Activated T-cell treated with anti-CD3 and anti-CD28 coated beads, Interleukin-2, amount 50 U/mL, for 4 hours (primary cell): ENCODE measurements at places on chromosomes 12 and 14. TPM values are rescaled to one million over a fixed set of nuclear protein-coding genes. Genes with fewer than 3 reads are reported as not detected.

DNA sequence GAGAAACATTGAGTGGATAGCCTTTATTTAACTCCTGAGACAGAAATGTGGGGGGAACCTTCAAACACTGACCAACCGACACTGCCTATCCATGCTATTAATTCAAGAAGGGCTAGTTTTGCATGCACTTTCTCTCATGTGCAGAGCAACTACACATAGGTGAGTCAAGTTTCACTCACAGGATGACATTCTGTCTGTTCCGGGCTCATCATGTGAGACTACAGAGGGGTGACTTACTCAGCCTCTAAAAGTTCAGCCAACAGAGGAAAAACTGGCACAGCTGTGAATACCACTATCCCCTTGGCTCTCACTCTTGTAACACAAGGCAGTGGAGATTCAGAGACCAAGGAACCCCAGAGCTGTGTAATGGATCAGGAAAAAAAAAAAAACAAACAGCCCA, 13.3 kb downstream of the BEST3 start:
- DNase-seq = no peak

DNA sequence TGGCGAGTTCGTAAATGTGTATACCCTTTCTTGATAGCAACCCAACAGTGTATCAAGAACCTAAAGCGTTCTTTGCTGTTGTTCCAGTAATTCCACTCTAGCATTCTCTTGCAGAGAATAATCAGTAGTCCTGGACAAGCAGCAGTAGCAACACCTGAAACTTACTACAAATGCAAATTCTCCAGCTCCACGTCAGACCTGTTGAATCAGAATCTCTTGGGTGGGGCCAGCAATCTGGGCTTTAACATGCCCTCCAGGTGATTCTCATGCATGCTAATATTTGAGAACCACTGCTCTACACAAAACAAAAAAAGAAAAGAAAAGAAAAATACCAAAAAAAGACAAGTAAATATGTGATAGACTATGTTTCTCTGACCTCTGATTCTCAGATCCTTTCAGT, 10.1 kb downstream of the PTGDR start:
- no peak for DNase-seq

GRCh38 chr12:31326736-31327659, 1.0 kb upstream of the SINHCAF start:
- no peak for DNase-seq

- DNase-seq = no peak
Measured at GRCh38 chr14:31257244-31257553, 49.6 kb upstream of the HECTD1 start.

DNA sequence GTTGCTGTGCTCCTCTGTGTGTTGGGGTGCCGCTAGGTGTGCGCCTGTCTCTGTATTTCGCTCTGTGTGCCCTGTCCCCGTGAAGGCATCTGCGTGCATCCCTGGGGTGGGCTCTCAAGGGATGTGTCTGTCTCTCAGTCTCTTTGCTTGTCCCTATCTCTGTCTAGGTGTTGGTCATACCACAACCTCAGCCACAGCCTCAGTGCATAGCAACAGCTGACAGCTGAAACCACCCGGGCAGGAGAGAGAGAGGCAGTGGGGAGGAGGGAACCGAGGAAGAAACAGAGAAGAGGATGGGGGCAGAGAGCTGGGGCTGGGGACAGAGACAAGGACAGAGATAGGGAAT, 953 bp upstream of the NXPH4 start:
- no peak for DNase-seq

DNA sequence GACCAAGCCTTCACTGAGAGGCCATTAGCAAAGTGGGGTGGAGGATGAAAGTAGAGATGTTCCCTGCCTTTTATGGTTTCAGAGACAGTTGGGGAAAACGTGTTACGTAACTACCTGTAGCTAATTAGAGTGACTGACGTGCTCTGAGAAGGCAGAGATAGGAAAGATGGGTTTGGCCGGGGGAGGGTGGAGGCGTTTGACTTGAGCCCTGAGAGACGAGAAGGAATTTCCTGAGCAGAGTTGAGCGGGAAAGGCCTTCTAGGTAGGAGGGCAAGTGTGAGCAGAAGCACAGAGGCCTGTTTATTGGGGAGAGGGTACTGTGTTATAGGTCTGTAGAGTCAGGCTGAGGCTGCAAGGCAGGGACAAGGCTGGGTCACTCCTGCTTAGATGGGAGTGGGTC, 8.6 kb downstream of the TUNAR start:
- DNase-seq = no peak

DNA sequence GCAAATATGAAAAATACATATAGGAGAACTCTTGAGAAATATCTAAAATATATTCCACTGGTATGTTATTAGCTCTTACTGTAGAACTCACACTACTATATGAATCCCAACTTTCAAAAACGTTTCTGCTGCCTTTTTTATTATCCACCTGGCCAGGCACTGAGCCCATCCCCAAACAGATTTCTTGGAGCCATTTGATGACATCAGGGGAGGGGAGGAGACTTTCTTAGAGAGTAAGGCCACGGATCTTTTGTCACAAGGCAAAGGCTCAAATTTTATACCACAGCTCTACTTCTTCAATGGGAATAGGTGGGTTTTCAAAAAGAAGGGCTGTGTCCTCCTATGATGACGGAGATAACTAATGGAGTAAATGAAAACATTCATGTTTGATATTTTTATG, 83.0 kb downstream of the SLC25A21 start:
- no peak for DNase-seq

DNA sequence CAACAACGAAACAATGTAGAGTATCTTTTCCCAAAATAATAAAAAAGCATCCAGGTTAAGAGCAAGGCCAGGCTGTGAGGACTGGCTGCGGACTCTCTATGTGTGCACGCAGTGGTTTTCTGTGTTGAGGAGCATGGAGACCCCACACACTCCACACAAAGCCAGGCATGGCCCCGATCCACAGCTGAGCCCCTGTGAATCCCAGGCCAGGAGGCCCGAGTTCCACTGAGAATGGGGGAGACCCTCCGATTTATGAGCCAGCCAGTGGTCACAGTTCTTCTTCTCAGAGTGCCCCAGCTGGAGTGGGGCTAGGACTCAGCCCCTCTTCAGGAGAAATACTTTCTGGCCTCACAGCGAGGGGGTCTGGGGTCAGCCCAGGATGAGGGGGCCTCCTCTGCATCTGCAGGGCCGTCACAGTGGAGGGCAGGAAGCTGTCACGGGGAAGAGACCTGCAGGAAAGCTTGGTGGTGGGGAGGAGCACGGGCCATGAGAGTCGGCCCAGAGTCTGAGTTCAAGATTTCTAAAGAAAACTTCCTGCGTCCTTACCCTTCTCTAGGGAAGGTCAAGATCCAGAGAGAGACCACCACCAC, 20.1 kb downstream of the NCKAP5L start:
- DNase-seq = no peak

GRCh38 chr12:79665212-79665887, 25.4 kb downstream of the PAWR start:
- DNase-seq = no peak

- DNase-seq = no peak
Measured at GRCh38 chr14:58488550-58488949, 61.0 kb downstream of the KIAA0586 start.

- DNase-seq = no peak
Measured at GRCh38 chr12:40692765-40693206, 547 bp downstream of the CNTN1 start.

DNA sequence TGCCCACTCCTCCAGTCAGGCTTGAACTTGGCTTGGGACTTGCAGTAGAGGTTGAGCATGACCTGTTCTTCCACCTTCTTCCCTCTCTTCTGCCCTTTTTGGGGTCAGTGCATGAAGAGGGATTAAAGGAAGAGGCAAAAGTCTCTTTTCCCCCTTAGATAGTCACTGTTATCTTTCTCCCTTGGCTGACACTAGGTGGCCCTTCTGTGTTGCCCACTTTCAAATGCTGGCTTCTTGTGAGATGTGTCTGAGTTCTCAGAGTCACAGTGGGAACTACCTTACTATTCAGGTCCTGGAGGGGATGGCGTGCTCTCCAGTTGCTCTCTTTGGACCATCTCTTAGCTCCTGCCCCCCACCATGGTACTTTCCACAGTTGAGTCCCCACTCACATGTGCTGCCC, 73.6 kb downstream of the GPR65 start:
- DNase-seq = no peak

- DNase-seq = peak; percentile 14
Measured at GRCh38 chr12:64611341-64612284, 1.3 kb downstream of the RASSF3 start.

DNA sequence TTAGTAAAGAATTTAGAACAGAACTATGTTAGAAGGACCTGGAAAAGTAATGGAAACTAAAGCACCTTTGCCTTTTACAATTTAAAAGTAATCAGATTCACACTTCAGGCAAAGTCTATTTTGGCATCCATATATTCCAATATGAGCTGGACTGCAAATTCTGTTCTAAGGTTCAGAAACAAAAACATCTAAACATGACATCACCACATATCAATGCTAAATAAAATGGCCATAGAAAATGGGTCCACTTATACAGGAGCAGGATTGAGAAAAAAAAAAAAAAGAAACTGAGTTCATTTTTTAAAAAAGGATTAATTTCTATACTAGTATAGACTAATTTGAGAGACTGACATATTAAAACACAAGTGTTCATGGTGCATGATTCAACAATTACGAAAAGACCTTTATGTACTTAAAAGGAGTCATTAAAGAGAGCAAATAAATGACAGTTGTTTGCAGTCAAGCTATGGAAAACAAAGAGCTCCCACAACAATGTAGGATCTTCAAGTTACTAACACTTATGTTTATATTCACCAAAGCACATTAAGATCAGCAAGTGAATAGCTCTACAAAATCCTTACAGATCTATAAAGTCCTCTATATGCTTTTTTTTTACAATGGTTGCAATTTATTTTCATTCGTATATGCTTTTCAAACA, 45.7 kb downstream of the DICER1 start:
- no peak for DNase-seq

DNA sequence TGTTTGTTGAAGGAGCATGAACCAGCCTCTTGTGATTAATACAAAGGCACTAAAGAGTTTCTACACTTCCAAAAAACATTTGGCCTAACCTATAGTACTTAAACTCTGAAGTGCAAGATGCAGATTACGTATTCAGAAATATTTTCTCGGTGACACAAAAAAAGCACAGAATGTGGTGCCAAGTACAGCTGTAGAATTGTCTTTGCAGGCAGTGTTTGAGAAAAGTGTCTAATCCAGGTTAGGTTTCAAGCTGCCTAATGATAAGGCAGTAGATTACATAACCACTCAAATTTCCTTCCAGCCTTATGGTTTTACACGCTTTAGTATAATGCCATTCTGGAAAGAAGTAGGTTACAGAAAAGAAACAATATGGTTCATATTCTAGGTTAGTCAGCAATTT, 205.2 kb downstream of the KLHL28 start:
- DNase-seq = no peak

The DCP1B gene
- total RNA-seq = 9.2 TPM

The FGF23 gene
- not detected for total RNA-seq

The SERPINA6 gene
- total RNA-seq = not detected

The ERBB3 gene
- 0.63 TPM for total RNA-seq

The MED13L gene
- total RNA-seq = 47.5 TPM

The NID2 gene
- 0.20 TPM for total RNA-seq

The TRIM9 gene
- 0.43 TPM for total RNA-seq

The PNMA1 gene
- 50.8 TPM for total RNA-seq

The RNF212B gene
- not detected for total RNA-seq

The FGF6 gene
- not detected for total RNA-seq

The ACSS3 gene
- total RNA-seq = not detected
